Progenitor cell of endocrine pancreas (in vitro differentiated cells): ENCODE measurements at places on chromosomes 6 and 20.

- no peak for DNase-seq
Observed at GRCh38 chr20:17430125-17430950, 100.8 kb downstream of the BFSP1 start.

DNA sequence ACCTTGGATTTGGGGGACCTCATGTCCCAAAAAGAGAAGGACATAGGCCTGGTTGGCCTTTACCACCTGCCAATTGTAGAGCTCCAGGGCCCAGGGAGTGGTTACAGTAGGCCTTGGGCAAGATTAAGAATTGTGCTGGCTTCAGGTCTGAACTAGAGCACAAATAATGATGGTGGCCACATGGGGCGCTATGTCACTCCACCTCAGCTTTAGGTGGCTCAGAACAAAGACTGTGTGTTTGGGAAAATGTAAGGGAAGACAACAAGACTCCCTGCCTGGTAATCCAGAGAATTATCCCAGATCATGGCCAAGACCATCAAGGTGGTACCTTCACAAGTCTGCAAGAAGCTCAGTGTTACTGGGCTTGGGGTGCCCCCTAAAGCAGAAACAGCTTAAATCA, 224.9 kb upstream of the OPRM1 start:
- DNase-seq, result no peak

DNA sequence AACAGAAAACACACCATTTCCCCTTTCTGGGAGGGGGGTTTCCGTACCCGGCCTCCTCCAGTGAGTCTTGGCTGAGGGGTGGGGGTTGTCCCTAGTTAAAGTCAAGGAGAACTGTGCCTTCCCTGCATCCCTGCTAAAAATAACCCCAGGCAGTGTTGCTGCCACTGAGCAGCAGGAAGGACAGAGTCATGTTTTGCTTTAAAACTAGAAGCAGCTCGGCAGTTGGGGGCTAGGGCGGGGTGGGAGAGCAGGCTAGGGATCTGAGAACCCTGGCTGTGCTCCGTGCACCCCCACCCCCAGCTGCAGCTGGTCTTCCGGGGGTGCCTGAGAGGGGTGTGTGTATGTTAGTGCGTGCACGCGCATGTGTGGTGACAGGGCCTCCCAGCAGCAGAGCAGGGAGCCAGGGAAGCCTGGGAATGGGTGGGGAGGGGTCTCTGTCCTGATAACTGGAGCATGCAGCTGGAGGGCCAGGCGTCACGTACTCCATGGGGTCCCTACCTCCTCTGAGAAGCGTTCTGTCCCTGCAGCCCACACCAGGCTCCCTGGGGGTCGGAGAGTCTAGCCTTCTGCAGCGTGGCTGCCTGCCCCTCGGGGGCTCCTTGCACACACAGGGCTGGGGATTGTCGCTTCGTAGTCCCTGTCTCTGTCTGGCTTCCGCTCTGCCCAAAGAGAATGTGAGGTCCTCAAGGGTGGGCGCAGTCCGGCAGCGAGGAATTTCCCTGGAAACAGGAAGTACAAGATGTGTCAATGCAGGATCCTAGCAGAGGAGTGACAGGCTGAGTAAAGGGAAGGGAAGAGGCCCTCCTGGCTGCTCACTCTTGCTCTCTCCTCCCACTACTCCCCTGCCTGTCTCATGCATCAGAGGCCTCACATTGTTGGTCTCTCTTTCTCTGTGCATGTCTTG, 16.8 kb upstream of the ARMC12 start:
- DNase-seq, result no peak

DNA sequence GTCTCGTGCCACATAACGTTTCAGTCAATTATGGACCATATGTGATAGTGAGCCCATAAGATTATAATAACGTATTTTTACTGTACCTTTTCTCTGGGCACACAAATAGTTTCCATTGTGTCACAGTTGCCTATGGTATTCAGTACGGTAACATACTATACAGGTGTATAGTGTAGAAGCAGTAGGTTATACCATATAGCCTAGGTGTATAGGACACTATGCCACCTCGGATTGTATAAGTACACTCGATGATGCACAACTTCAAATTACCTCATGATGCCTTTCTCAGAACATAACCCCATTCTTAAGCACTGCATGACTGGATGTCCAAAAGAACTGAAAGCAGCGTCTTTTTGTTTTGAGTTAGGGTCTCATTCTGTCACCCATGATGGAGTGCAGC, 59.5 kb upstream of the MYO6 start:
- no peak for DNase-seq

DNA sequence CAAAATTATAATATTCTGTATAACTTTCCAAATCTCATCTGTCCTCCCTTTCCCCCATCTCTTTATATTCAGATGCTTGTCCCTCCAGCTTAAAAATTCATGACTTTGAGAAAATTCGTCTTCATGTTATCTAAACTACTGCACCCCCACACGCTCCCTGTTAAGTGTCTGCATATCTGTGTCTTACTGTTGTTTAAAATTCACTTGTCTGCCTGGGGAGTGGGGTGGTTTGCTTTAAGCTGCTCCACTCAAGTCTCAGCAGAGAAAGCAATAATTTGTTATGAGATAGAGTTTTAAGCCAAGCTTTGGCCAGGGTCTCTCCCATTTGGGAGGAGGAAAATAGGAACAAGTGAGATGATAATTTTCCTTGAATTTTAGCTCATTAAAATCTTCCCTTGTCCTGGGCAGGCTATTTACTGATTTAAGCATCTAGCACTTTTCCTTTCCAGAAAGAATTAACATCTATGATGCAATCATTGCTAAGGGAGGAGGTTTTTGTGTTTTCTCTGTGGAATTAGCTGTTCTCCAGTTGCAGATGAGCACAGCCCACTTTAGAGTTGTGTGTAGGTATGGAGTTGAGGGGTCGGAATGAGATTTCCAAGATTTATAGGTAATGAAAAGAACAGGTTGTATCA, 36.8 kb downstream of the MTHFD1L start:
- no peak for DNase-seq

- DNase-seq, result no peak
Observed at GRCh38 chr6:34970957-34971356, 81.9 kb downstream of the ANKS1A start.

DNA sequence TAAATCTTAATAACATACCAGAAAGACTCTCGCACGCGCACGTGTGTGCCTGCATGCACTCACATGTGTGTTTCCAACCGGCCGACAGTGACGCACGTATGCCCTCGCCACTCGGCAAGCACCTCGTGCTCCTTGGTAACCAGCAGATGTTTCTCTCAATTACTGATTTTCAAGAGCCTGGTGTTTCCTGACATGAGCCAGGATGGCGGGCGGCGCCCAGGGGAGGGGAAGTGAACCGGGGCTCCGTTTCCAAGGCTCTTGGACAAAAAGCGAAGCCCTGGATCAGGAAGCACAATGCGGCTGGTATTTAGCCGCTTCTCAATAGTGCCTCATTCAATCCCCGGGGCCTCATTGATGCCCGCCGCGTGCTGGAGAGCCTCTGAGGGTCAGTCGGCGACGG, 37.7 kb downstream of the PMEPA1 start:
- DNase-seq, result no peak

GRCh38 chr6:88105741-88106340, 58.2 kb downstream of the SPACA1 start:
- DNase-seq, result no peak

DNA sequence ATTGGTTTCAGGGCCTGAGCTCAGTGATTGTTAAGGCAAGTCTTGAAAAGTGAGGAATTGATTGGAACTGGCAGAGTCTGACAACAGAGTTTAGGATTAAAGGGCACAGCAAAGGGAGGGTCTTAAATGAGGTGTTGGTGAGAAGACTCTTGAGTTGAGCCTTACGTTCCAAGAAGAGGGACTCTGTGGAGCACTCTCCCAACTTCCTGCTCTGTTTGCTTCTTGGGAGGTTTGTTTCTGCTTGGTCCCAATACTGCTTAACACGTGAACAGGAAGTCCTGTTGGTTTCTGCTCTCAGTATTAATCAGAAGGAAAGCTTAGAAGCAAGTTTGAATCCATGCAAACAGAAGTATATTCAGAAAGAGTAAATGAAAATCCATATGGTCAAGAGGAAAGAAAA, 15.6 kb upstream of the SYNDIG1 start:
- no peak for DNase-seq

- no peak for DNase-seq
Observed at GRCh38 chr6:132830334-132830751, 16.0 kb downstream of the RPS12 start.

GRCh38 chr20:57877131-57877824, 167.5 kb upstream of the PMEPA1 start:
- no peak for DNase-seq

DNA sequence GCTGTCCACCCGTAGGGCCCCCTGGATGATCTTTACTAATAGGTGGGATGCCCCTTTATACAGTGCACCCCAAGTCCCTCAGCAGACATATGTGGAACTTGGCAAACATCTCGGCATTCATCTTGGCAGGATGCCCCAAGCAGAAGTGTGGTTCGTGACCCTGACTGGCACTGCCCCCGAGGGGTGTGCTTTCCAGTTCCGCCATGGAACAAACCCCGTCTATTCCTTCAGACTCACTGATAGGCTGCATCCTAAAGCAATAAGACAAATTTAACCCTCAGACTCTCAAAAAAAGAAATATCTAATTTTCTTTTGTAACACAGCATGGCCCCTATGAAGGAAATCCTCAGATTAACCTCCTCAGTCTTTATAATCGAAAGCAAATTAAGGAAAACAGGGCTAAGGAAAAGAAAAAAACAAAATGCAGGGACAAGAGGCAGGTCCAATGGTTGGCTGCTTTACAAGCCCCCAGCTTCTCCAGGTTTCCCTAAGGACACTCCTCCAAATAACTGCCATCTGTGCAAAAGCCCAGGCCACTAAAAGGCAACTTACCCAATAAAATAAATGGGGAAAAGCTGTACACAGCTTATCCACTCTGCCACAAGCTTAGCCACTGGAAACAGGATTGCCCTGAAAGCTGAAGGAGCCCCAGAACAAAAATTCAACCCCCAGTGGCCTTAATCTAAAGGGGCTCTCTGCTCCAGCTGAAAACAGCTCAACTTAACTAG, 30.5 kb upstream of the RIPK1 start:
- DNase-seq, result no peak

DNA sequence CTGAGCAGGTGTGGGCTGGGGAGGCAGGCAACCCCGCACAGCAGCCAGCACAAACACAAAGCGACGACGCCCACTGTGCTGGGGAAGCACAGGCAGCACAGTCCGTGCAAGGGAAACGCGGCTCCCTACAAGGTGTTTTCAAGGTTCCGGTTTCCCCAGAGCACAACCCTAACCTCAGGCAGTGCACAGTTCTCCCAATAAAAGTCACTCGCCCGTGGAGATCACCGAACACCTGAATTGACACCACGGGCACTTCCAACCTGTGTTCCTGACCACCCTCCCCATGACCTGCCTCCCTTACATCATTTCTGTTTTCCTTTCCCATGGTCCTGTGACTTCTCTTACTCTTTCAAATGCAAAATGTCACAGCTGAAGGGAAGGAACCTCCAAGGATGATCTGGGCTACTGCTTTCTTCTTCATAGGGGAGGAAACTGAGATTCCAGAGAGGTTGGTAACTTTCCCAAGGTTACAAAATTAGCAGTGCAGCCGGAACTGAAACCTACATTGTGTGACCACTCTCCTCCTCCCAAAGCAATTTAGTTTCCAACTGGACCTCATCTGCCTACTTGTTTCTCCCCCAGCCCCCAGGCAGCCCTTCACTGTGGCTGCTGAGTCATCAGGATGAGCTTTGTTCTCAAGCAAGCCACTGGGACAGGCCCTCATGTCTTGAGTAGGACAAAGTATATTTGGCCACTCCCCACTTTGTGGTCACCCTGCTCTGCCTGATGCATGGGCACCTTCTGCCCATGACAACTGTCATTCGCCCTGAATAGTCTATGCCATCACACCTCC, 125.3 kb downstream of the ATXN1 start:
- DNase-seq, result no peak

- DNase-seq, result no peak
Observed at GRCh38 chr20:49589747-49590146, 21.8 kb upstream of the PTGIS start.

DNA sequence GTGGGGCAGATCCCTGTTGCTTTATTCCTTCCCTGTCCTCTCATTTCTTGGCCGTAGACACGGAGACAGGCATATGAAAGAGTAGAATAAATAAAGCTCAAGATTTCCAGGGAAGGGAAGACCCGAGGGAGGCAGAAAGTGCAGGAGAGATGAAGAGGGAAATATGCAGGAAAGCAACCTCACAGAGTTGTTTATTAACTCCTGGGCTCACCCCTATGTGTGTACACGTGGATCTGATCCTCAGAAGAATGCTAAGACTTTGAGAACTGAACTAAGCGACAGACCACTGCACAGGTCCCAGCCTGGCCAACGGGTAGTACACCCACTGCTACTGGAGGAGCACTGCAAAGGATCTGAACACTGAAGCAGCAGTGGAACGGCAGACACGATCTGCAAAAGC, 156.2 kb downstream of the KIF16B start:
- DNase-seq, result no peak

GRCh38 chr20:58950603-58951002, 30.5 kb upstream of the NELFCD start:
- DNase-seq, result no peak

DNA sequence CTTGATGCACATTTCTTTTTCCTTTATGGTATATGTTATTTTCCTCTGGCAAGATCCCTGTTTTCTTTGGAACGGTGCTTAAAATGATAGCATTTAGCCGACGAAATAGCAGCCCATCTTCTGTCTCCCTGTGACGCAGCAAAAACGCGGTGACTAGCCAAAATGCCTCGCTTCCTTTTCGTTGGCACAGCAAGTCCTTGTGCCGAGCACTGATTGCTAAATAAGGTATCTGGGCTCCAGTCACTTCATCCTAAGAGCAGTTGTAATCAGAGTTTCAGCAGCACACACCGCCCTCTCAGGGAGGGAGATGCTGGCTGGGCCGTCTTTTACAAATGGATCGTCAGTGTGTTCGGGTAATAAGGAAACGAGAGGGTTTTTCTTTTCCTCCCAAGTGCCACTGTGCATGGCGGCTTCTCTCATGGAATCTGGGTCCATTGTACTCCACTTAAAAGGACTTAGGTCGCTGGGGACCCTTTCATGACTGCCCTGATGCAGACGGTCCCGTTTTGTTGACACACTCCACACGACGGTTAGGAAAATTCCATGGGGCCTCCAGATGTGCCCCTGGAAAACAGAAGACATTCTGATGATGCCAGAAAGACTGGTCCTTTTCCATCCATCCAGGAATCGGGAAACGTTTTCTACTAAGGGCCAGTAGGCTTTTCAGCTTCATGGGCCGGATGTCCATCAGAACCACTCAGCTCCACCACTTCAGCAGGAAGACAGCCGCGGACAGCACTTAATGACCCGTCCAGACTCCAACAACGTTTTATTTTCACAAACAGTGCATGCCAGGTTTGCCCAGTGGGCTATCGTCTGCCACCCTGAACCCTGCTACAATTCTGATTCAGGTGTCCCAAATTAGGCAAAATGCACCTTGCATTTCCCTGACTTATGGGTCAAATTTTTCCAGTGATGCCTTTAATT, 185.5 kb downstream of the CDH4 start:
- no peak for DNase-seq

- DNase-seq, result no peak
Observed at GRCh38 chr6:80502871-80503270, 396.4 kb downstream of the BCKDHB start.

GRCh38 chr6:155936551-155936950, 480.9 kb upstream of the NOX3 start:
- no peak for DNase-seq

- DNase-seq, result no peak
Observed at GRCh38 chr20:37741055-37741454, 47.2 kb downstream of the CTNNBL1 start.
